ENCODE measurements at places on chromosomes 11 and 22. TPM values are rescaled to one million over a fixed set of nuclear protein-coding genes. Genes with fewer than 3 reads are reported as not detected.

OR52E8 gene
- polyA plus RNA-seq, result not detected

DNA sequence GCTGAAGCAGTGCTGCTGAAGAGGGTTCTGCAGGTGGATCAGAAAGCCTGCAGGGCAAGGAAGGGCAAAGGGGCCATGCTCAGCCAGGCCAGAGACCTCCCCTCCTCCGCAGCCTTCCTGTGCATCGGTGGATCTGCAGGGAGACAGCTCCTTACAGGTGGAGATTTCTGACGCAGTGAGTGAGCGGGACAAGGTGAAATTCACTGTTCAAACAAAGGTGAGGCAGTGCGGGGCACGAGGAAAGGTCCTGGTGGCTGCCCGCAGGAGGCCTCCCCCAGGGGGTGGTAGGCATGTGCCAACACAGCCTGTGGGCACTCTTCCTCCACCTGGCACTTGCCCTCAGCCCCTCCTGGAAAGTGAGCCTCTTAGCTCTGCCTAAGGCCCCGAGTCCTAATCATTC is 8.6 kb downstream of the CFL1 start:
- no peak for DNase-seq

DNA sequence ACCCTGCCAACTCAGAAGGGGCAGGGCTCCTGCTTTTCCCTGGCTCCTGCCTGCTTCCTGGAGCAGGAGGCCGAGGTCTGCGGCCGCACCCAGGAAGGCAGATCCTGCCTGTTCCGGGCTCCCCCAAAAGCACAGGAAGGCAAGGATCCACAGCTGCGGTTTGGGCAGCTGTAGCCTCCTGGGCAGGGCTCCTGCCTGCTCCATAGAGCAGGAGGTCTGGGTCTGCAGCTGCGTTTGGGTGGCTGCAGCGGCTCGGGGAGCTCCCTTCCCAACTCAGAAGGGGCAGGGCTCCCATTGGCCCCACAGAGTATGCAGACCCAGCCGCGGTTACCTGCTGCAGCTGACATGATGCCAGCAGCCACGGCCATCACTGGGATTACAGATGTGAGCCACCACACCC is 5.5 kb downstream of the UPK2 start:
- no peak for DNase-seq

GRCh38 chr11:67418476-67419281 is 3.2 kb downstream of the CARNS1 start:
- DNase-seq, result no peak

- DNase-seq, result no peak
These were observed 2.7 kb upstream of the LRP5 start for GRCh38 chr11:68309621-68310185.

A4GALT gene
- 9.3 TPM for polyA plus RNA-seq

GRCh38 chr11:128575174-128575960 is 12.0 kb downstream of the ETS1 start:
- DNase-seq, result peak; percentile 27

- no peak for DNase-seq
These were observed 7.6 kb downstream of the OR9G1 start for GRCh38 chr11:56706486-56706885.

DNA sequence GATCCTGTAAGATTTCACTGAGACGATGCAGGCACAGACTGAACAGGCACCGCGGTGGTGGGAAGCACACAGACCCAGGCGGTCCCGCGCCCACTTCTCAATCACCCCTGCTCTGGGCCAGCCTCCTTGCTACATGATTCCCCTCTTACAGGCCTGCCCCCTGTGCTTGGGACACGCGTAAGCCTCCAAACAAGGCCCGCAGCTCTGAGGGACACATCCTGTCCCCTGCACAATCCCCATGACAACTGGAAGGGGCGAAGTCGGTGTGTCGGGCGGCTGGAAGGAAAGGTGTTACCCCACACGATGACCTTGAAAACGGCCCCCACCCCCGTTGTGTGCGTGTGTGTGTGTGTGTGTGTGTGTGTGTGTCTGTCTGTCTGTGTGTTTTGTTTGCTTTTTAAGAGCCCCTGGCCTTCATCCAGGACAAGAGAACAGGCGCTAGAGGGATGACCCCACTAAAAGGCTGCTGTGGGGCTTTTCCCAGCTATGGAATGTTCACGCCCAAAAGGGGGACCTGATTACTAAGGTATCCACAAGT is 13.1 kb downstream of the CELSR1 start:
- DNase-seq, result no peak

GRCh38 chr11:65307298-65308229 is 7.1 kb upstream of the CDC42EP2 start:
- no peak for DNase-seq

GRCh38 chr11:123475469-123475868 is 45.4 kb downstream of the GRAMD1B start:
- DNase-seq, result peak; percentile 7

RIC3 gene
- polyA plus RNA-seq, result not detected

ASPHD2 gene
- 0.42 TPM for polyA plus RNA-seq

TRIM68 gene
- 6.6 TPM for polyA plus RNA-seq

DNA sequence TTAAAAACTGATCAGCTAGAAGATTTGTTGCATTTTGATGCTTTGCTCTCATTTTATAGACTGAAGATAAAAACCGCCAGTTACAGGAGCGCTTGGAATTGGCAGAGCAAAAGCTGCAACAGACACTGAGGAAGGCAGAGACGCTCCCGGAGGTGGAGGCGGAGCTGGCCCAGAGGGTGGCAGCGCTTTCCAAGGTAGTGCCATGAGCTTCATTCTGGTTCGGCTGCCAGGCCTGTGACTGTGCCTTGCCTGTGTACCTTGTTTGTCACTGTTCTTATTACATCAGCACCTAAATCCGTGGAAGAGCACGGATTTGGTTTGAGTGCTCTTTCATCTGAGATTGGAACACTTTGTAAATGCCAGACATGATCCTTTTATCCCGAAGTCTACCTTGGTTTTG is 61.4 kb downstream of the PPFIA1 start:
- DNase-seq, result no peak

- no peak for DNase-seq
These were observed 803.2 kb upstream of the CCDC90B start for GRCh38 chr11:84089072-84090057.

SLC17A6 gene
- polyA plus RNA-seq, result not detected

CDKN1C gene
- polyA plus RNA-seq, result 5.2 TPM

DNA sequence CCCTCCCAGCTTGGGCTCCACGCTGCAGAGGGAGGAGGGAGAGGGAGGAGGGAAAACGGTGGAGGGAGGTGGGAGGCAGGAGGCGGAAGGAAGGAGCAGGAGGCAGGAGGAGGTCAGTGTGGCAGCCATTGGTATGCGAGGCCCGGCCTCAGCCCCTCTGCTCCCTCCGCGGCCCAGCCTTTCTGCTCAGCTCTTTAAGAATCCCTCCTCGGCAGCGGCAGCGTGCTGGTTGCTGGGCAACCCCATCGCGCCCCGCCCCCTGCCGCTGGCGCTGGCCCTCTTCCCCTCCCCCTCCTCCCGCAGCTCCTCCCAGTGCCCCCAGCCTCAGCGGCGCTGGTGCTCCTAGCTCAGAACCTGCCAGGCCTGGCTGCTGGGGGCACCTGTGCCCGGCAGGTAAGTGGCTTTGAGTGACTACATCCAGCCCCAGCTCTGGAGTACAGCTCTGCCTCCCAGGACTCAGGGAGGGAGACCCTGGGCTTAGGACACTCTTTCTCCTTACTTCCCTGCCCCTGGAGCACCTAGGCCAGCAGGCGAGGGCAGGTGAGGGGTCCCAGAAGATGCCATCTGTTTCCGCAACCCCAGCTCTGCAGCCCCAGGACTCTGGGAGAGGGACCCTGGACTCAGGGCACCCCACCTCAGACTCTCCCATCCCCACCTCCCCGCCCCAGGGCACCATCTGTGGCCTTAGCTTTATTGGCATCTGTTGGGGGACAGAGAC is 7.2 kb upstream of the FLRT1 start:
- peak; percentile 24 for DNase-seq

- no peak for DNase-seq
These were observed 1025.7 kb upstream of the TENM4 start for GRCh38 chr11:80466570-80466969.

- DNase-seq, result peak; percentile 22
These were observed 110.8 kb downstream of the GRIK4 start for GRCh38 chr11:120622189-120622875.

DNA sequence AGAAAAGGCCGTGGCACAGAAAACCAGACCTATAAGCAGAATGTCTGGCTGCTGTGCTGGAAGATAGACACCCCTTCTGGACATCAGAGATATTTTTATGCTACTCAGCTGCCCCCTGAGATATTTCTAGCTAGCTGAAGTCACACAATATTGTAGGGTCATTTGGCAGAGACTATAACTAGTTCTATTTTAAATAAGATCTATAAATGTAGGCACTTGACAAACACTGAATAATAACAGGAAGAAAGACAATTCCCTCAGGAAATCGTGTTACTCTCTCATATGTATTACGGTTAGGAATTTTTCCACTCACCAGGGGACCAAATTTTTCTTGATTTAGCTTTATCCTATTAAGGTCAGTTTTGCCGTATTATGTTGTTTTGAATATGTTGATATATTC is 845.4 kb downstream of the OPCML start:
- DNase-seq, result no peak

PDGFB gene
- 0.50 TPM for polyA plus RNA-seq

DNA sequence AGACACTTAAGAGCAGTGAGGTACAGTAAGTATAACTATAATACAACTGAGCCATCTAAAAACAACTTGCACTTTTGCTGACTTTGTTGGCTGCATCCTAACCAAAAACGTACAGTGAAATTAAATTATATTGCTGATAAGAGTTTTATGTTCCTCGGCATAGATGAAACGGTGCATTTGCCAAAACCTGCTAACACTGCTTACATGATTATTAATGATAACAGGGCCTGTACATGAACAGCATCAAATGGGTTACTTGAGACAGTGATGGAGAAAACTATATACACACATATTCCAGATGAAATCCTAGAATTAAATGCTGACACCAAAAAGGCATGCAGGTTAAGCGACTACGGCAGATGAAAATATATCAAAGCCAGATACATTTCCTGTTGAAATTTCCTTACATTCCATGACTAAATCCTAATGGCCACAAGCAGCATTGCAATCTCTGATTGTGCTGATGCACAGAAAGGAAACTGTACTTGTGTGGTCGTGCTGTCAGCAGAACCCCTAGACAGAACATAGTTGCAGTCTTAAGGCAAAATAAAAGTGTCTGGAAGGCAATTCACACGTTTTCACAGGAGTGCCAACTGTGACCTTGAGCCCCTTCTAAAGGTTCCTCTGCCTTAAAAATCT is 143.9 kb downstream of the CADM1 start:
- peak; percentile 61 for DNase-seq

GRCh38 chr11:2348986-2349385 is 28.1 kb upstream of the CD81 start:
- peak; percentile 68 for DNase-seq

- DNase-seq, result peak; percentile 85
These were observed 1.4 kb upstream of the APOA5 start for GRCh38 chr11:116792869-116793771.

BAIAP2L2 gene
- polyA plus RNA-seq, result 0.77 TPM

GRCh38 chr11:133825666-133826065 is 19.6 kb downstream of the SPATA19 start:
- no peak for DNase-seq

DNA sequence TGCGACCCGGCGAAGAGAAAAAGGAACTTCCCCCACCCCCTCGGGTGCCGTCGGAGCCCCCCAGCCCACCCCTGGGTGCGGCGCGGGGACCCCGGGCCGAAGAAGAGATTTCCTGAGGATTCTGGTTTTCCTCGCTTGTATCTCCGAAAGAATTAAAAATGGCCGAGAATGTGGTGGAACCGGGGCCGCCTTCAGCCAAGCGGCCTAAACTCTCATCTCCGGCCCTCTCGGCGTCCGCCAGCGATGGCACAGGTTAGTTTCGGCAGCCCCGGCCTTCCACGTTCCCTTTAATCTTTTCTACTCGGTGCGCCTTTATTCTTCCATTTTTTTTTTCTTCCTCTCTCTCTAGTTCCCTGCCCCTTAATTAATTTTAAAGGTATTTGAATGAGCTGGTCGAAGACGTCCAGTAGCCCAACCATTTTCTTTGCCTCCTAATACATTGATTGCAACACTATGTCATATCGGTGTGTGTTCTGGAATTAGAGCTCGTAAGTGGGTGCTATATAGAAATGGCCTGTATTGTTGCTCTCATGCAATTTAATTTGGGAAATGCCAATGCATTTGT is 537 bp downstream of the EP300 start:
- peak; percentile 24 for DNase-seq

APOL4 gene
- polyA plus RNA-seq, result 0.31 TPM

JAM3 gene
- 54.5 TPM for polyA plus RNA-seq

CCDC73 gene
- polyA plus RNA-seq, result not detected

DNA sequence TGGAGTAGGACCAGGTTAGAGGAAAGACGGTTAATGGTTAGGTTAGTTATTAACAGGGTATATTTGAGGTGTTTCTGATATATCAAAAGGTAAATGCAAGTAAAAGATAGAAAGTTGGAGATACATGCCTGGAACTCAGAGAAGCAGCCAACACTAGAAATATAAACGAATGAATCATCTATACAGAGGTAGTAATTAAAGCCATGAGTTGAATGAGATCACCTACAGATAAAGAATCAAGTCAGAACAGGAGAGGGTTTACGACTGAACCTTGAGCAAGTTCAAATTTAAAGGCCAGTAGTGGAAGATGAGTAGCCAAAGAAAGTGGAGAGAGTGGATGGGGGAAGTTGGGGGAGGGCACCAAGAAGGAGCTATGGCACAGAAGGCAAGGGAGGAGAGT is 73.9 kb downstream of the SPON1 start:
- DNase-seq, result no peak

- DNase-seq, result no peak
These were observed 216.5 kb upstream of the PLET1 start for GRCh38 chr11:112477152-112477551.

- DNase-seq, result no peak
These were observed 29.5 kb downstream of the TMEM123 start for GRCh38 chr11:102422817-102423712.

MYRF gene
- 0.10 TPM for polyA plus RNA-seq

DNA sequence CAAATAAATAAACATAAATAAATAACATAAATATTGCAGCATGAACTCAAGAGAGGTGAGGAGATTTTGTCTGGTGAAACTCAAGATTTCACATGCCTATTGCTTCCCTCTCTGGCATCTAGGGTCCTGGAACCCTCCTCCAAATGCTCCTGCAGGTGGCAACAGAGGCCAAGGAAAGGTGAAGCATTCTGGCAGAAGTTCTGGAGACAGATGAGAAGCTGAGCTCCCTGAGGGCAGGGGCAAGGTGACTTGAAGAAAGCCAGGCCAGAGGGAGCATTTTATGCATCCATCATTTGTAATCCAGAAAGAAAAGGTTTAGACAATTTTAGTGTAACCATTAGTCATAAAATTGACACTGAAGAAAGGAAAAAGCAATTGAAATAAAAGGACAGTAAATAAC is 64.9 kb downstream of the ENDOD1 start:
- peak; percentile 42 for DNase-seq

WNT11 gene
- polyA plus RNA-seq, result 0.07 TPM

Data from fibroblast of lung (primary cell).